ENCODE measurements at places on chromosomes 16 and 17.

GRCh38 chr17:81059026-81059425 is 24.1 kb downstream of the BAIAP2 start:
- DNase-seq = no peak

GRCh38 chr16:1778200-1779179 is 3.9 kb downstream of the SPSB3 start:
- no peak for DNase-seq

DNA sequence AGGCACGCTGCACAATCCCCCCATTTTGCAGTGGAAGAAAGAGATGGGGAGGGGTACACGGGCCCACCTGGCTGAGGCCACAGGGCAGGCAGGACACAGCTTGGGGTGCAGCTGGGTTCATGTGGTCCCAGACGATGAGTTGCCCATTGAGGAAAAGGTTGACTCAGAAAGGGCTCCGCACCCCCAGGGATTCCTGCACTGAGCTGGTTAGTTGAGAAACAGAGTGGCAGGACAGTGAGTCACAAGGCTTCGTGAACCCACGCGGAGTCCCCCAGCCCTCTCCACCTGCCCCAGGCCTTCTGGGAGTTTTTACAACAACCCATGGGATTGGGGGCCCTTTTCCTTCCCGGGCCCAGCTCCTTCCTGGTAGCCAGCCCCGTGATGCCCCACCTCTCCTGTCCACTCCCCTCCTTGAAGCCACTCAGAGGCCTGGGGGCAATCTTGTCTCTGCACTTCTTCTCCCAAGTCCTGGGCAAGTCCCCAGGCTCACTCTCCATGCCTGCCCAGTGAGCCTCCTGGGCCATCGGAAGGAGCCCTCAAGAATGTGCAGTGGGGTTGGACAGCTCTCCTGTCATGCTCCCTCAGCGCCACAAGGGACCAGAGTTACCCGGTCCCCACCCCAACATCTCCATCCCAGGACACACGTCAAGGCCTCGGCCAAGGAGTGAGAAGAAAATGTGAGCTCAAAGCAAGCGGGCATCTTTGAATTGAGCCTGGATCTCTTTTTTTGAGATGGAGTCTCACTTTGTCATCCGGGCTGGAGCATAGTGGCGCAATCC is 251.2 kb downstream of the PARN start:
- DNase-seq = no peak

GRCh38 chr16:17193566-17194100 is 277.1 kb downstream of the XYLT1 start:
- DNase-seq = no peak

DNA sequence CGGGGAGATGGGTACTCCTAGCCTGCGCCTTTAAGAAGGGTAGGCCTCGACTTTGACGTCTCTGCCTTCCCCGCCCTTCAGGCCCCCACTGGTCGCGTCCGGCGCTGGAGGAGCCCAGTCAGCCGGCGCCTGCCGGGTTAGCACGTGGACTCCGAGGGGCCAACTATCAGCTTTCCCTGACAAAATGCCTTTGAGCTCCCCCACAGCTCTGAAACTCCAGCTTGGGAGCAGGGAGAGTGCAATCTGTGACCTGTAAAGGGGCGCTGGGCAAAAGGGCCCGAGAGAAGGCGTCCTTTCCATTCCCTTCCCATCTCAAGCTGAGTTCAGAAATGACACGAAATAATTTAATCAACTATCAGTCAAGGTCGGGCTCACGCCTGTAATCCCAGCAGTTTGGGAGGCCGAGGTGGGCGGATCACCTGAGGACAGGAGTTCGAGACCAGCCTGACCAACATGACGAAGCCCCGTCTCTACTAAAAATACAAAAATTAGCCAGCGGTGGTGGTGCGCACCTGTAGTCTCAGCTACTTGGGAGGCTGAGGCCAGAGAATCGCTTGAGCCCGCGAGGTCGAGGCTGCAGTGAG is 2.3 kb upstream of the SLC25A39 start:
- peak; percentile 88 for DNase-seq

DNA sequence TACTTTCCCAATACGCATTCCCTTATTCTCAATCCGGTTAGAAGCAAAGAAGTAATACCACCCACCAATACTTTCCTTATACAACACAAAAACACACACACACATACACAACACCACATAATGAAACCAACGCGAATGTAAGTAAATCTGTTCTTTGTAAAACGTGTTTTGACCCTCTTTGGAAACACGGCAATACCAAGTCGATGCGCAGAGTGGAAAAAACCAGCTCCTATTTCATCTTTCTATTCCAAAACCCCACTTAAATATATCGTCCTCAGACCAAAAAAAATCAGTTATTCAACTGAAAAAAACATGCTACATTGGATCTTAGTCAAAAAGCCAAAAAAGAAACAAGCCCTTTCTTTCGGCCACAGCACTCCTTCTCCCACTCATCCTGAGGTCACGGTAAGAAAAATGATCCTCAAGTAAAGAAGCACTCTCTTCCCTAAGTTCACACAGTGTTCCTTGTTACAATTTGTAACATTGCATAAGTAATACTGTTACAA is 31.0 kb upstream of the ARL4D start:
- peak; percentile 22 for DNase-seq

DNA sequence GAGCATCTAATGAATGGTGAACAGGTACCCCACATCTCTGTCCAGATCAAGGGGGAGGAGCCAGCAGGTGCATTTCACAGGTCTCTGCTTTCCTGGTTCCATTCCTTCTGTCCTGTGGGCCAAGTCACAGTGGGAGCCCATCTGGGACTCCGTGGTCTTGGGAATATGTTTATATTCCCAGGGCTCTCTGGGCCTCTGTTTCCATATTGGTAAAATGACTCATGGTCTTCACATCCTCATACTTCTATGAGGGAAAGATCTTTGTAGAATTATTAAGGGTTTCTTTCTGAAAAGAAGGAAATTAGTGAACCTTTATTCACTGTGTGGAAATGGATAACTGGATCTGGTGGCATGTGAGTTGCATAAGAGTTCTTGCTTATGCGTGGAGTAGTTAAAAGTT is 6.2 kb downstream of the MYOCD start:
- no peak for DNase-seq

- DNase-seq = no peak
Observed at GRCh38 chr17:68580236-68580770, 20.9 kb downstream of the FAM20A start.

- no peak for DNase-seq
Observed at GRCh38 chr16:58685084-58685449, 497 bp upstream of the SLC38A7 start.

DNA sequence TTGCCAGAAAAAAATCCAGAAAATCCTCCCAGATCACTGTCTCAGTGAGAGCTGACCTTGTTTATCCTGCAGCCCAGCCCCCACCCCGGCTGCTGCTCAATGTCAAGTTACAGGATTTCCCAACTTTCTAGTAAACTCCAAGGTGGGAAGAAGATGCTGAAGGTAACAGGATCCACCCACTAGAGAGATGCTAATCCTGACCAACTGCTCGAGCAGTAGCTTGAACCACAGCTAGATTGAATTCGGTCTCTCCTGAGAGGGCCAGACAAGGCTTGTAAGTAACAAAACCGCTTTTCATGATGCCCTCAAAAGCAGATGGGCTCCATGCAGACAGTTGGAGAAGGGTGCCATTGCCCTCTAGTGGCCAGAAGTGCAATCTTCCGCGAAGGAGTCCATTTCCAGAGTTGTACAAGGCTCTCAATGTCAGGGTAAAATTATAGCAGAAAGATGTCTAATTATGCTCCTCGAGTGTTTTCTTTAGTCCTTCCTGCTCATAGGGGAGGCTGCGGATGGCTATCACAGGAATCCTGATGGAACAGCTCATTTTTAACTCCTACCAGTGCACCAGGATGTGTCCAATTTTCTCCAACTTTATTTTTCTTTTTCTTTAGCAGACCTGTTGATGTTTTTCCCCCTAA is 3.9 kb downstream of the CDH11 start:
- no peak for DNase-seq

DNA sequence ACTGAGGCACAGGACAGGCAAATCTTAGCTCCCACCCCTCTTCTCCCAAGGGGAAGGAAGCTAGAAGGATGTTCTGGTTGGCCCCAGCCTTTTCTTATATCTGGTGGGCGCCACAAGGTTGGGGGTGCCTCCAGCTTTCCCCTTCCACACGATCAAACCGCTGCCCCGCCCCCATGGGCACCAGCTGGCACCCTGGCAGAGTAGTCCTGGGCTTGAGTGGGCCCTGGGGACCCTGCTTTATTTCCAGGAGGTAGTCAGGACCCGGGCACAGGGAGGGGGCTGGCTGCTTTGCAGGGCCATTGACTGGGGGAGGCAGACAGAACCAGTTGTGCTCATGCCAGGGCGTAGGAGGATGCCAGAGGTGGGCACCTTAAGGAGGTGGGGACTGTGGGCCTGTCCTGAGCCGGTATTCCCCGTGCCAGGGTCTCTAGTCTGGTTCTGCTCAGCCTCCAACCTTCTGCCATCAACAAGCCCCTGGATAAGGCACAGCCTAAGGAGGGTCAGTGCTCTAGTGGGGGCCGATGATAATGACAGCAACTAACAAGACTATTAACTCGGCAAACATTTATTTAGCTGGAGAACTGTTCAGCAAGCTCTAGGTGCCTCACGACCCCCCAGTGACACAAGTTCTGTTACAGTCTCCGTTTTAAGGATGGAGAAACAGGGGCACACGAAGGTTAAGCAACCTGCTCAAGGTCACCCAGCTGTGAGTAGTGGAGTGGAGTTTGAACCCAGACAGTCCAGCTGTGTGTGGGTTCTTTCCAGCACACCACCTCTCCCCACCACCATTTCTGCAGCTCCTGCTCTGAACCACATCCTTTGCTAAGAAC is 7.6 kb upstream of the PPP1R1B start:
- no peak for DNase-seq

GRCh38 chr17:14330492-14330962 is 29.6 kb downstream of the HS3ST3B1 start:
- DNase-seq = no peak

DNA sequence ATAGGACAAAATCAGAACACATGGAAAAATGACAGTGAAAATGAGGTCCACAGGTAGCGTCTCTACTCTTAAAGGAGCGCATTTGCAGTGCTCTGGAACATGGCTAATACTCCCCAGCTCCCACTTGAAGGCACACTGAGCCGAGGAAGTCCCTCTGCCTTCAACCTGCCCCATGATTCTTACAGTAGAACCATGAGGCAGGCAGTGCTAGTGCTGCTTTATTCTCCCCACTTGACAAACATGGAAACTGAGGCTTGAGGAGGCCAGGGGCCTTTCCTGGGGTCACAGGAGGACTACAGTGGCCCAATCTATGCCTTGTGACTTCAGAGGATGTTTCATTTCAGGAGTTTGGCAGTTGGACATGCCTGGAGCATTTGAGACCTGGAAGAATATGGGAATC is 244.1 kb upstream of the MAF start:
- DNase-seq = no peak

DNA sequence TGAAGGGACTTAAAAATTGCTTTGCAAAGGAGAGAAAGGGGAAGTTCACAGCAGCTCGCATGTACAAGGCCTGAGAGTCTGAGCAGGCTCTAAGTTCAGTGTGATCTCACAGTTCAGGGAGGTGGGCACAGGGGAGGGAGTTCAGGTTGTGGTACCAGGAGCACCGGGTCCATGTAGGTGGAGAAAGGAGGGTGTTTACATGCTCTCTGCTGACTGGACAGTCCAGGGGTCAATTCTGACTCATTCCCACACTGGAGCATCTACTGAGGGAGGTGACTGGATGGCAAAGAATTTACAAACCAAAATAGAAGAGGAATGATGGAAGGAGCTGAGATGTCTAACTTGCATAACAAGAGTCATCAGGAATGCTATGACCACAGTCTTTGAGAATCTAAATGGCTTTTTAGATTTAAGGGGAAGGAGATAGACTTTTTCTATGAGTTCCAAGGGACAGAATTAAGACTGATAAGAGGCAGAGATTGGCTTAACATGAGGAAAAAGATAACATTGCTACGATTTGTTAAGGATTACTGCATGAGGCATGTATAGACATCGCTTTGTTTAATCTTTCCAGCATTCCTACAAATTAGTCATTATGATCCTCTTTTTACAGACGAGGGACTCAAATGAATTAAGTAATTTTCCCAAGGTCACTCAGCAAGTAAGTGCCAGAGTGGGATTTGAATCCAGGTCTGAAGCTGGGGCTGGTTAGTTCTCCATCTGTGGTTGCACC is 29.9 kb downstream of the MIS12 start:
- no peak for DNase-seq

- DNase-seq = no peak
Observed at GRCh38 chr16:72426386-72426785, 254.4 kb upstream of the PMFBP1 start.

DNA sequence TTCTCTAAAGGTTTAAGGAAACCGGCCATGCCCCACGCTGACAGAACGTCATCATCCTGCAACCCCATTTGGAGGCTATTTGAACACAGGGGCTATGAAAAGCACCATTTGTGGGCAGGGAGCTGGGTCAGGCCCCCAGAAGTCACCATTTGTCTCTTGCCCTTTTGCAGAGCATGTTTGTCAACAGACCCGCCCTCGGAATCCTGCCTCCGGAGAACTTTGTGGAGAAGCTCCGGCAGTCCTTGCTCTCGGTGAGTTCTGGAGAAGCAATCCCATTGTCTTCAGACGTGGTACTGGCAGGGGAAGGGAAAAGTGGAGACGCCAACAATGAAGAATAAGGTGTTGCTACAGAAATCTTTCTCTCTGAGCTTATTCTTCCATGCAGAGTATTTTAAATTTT is 33.5 kb downstream of the TMEM186 start:
- DNase-seq = no peak

DNA sequence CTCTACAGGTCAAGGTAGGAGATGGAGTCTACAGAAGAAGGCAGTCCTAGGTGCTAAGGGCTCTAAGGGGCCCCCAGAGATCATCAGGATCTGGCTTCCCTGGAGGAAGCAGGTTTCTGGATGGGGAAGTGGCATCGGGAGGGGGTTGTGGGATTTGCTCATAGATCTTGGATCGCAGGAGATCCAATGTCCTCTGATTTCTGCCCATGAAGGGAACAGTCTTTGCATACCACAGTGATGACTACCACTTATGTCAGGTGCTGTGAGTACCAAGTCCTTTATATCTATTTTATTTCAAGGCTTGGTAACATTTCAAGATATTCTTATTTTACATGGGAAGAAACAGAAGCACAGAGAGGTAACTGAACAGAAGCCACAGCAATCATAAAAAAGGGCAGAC is 164.0 kb downstream of the RGS9 start:
- DNase-seq = no peak

GRCh38 chr17:66508896-66509844 is 206.8 kb downstream of the PRKCA start:
- DNase-seq = no peak

DNA sequence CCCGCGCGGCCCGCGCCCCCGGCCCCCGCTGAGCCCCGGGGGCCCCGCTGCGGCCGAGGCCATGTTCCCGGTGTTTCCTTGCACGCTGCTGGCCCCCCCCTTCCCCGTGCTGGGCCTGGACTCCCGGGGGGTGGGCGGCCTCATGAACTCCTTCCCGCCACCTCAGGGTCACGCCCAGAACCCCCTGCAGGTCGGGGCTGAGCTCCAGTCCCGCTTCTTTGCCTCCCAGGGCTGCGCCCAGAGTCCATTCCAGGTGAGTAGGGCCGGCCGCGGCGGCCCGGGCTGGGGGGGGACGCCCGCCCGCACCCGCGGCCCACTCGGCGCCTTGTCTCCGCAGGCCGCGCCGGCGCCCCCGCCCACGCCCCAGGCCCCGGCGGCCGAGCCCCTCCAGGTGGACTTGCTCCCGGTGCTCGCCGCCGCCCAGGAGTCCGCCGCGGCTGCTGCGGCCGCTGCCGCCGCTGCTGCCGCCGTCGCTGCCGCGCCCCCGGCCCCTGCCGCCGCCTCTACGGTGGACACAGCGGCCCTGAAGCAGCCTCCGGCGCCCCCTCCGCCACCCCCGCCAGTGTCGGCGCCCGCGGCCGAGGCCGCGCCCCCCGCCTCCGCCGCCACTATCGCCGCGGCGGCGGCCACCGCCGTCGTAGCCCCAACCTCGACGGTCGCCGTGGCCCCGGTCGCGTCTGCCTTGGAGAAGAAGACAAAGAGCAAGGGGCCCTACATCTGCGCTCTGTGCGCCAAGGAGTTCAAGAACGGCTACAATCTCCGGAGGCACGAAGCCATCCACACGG is 504 bp downstream of the MAZ start:
- no peak for DNase-seq
